ENCODE measurements at places on chromosomes 7 and 10.

DNA sequence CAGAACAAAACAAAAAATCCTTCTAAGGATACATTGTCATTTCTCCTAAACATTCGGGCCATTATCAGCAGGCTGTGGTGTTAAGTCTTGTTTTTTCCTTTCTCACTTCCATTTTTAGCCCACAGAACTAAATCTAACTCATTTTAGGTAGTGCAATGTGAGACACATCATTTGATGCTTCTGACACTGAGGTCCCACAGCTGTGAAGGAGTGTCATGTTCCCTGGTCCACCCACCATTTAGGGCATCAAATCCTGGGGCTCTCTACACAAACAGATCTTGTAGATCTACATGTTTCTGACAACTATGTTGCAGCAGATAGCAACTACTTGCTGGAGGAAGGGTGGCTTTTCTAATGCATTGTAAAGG is 232.5 kb upstream of the IGFBP3 start:
- DNase-seq, result no peak

GRCh38 chr10:14240253-14241189 is 90.2 kb downstream of the FRMD4A start:
- DNase-seq, result no peak

GRCh38 chr10:1422275-1422674 is 315.1 kb downstream of the ADARB2 start:
- DNase-seq, result no peak

DNA sequence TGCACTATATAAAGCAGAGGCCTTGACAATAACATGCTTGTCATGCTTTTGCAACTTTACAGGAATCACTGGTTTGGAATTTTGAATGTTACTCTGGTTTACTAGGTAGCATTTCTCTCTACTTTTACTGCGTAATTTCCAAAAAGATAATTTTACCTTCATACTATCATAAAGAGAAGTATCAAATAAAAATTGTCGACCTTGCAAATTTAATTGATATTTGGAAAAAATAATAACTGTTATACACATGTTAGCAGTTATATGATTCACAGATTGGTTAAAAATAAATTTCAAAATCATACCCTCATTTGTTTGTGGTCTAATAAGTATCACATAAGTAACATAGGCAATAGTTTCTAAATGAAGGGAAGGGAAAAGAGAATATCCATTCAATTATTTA is 228.5 kb upstream of the CACNA2D1 start:
- no peak for DNase-seq

GRCh38 chr7:146479040-146479439 is 362.4 kb downstream of the CNTNAP2 start:
- DNase-seq, result no peak

- no peak for DNase-seq
Observed at GRCh38 chr7:44098092-44099068, 5.8 kb upstream of the AEBP1 start.

DNA sequence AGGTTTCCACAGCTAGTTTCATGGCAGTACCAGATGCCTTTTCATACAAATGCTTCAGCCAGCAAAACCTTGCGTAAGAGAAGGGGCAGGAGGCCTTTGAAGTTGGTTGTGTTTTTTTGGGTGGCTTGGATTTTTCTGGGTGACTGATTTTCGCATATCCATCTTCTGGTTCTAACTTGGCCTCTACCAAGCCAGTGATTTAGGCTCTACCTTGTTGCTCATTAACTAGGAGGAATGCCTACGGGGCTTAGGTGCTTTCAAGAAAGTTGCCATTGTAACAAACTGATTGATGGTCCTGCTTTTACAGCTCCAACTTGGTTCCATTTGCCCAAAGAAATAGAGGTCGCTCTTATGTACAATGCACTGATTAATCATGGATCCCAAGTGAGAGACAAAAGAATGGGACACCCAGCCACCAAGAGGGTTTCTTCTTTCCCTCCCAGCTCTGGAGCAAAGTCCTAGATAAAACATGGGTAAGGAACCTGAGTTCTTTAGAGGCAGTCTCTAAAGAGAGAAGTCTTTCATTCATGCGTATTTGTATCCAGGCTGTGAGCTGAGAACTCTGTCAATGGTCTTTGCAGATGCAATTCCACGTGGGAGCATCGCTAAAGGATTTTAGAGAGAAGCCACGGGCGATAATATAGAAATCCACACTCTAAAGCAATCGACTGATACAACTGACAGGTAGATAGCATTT is 92.1 kb upstream of the FGFR2 start:
- DNase-seq, result no peak

- DNase-seq, result no peak
Observed at GRCh38 chr7:6530626-6531491, 20.4 kb downstream of the GRID2IP start.

- no peak for DNase-seq
Observed at GRCh38 chr7:43760861-43761260, 2.4 kb downstream of the BLVRA start.

- peak; percentile 74 for DNase-seq
Observed at GRCh38 chr7:73774923-73775322, 4.9 kb upstream of the CLDN3 start.

DNA sequence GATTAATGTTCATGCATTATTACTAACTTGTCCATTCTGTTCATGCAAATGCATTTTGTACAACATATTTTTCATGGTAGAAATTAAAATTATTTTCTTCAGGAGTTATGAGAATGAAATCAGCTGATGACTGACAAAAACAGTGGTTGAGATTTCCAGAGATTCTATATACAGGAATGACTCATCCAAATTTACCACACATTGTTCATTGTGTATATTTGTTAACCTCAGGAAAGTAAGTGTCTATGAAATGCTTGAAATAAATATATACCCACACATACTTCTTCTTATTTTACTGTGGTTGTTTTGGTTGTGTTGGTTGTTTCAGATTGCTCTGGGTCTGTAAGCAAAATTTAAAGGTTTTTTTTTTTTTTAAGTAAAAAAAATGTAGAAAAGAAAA is 108.1 kb upstream of the SP8 start:
- no peak for DNase-seq

- DNase-seq, result no peak
Observed at GRCh38 chr7:111043561-111043960, 47.4 kb upstream of the LRRN3 start.

- peak; percentile 5 for DNase-seq
Observed at GRCh38 chr7:127629268-127629854, 11.4 kb upstream of the PAX4 start.

- no peak for DNase-seq
Observed at GRCh38 chr10:100204370-100204769, 18.5 kb upstream of the ERLIN1 start.

GRCh38 chr7:157412021-157412443 is 75.2 kb downstream of the DNAJB6 start:
- no peak for DNase-seq

GRCh38 chr10:21194510-21194993 is 297.4 kb upstream of the NEBL start:
- peak; percentile 93 for DNase-seq

- DNase-seq, result no peak
Observed at GRCh38 chr10:95818668-95819067, 62.7 kb downstream of the ENTPD1 start.

GRCh38 chr10:79946271-79947082 is 2.4 kb downstream of the SFTPD start:
- no peak for DNase-seq

GRCh38 chr7:2128601-2129322 is 104.0 kb downstream of the MAD1L1 start:
- DNase-seq, result no peak

- no peak for DNase-seq
Observed at GRCh38 chr10:98316170-98316569, 48.2 kb upstream of the LOXL4 start.

- no peak for DNase-seq
Observed at GRCh38 chr10:32031424-32031823, 24.8 kb downstream of the KIF5B start.

- DNase-seq, result no peak
Observed at GRCh38 chr7:47948141-47948790, at the start of gene PKD1L1. Gene PKD1L1 (minus strand): TSS chr7:47948466. CDS start chr7:47948440, 26 bp downstream.

GRCh38 chr10:104391150-104391968 is 37.7 kb downstream of the CFAP58 start:
- no peak for DNase-seq

- peak; percentile 84 for DNase-seq
Observed at GRCh38 chr7:149422162-149422913, 38.5 kb downstream of the ZNF777 start.

- DNase-seq, result no peak
Observed at GRCh38 chr10:14413523-14413922, 82.8 kb upstream of the FRMD4A start.

DNA sequence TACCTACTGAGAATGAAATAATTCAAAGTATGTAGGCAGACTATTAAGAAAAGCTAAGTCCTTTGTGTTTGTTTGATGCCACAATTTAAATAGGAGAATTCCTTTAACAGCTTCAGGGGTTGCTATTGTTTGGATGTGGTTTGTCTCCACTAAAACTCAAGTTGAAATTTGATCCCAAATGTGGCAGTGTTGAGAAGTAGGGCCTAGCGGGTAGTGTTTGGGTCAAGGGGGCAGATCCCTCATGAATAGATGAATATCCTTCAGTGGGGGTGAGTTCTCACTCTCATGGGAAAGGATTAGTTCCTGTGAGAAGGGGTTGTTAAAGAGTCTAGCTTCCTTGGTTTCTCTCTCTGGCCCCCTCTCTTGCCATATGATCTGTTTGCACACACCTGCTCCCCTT is 97.0 kb downstream of the HGF start:
- no peak for DNase-seq

GRCh38 chr10:97454330-97455036 is 8.5 kb downstream of the ZDHHC16 start:
- DNase-seq, result peak; percentile 17

DNA sequence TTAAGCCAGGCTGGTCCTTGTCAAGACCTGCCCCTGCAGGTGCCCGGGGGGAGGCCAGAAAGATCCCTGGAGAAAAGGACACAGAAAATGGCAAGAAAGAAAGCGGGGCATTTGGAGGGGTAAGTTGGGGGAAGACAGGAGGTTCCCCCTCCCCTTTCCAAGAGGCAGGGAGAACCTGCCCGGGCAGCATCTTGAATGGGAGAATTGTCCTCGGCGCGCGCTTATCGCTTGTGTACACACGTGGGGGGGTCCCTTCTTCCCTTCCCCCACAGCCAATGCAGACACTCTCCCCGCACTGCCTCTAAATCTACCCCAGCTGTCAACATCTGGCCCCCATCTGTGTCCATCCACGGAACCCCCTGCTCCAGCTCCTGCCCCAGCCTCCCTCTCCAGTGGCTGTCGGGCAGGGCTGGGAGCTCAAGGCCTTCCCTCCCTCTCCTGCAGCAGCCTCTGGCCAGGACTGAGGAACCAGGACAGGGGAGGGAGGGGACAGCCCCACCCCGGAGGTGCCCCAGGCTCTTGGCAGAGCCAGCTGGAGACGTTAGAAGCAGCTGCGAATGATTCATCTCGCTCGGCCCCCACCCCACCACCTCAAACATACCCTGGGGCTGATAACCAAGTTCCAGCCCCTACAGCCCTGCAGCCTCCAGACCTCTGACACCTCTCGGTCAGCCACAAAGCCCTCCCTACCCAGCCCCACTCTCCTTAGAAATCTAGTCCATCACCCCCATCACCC is 25.3 kb downstream of the EPHB4 start:
- DNase-seq, result peak; percentile 97

GRCh38 chr10:90960355-90960814 is 39.5 kb upstream of the ANKRD1 start:
- no peak for DNase-seq

DNA sequence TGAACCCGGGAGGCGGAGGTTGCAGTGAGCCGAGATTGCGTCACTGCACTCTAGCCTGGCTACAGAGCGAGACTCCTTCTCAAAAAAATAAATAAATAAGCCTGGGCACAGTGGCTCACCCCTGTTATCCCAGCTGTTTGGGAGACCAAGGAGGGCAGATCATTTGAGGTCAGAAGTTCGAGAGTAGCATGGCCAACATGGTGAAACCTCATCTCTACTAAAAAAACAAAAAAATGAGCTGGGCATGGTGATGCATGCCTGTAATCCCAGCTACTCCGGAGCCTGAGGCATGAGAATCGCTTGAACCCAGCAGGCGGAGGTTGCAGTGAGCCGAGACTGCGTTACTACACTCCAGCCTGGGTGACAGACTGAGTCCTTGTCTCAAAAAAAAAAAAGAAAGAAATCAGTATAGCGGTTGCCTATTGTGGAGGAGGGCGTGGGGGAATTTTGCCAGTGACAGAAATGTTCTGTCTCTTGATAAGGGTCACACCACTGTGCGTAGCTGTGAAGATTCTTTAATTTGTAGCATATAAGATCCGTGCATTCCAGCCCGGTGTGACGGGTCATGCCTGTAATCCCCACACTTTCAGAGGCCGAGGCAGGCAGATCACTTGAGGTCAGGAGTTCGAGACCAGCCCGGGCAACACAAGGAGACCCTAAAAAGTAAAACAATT is 17.9 kb upstream of the EIF3B start:
- peak; percentile 60 for DNase-seq

- peak; percentile 44 for DNase-seq
Observed at GRCh38 chr10:25174461-25175230, at the start of gene GPR158. Gene GPR158 (plus strand): TSS chr10:25175001. CDS start chr10:25175421, 420 bp downstream.

- DNase-seq, result no peak
Observed at GRCh38 chr7:55088620-55089019, 69.8 kb downstream of the EGFR start.

DNA sequence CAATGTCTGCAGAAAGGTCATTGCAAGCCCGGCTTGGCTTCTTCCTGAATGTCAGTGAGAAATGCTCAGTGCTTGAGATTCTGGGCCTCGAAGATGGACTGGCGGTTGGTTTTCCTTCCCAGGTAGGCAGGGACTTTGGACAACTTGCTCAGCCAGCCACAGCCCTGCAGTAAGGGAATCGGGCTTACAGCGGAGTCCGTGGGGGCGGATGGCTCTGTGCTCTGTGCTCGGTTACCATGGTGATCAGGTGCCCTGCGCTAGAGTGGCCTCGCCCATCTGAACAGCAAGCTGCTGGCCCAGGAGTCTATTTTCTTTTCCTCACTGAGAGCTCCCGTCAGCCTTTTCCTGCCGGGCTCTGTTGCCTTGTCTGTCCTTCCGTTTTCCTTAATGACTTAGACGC is 77.8 kb upstream of the SH2B2 start:
- no peak for DNase-seq

DNA sequence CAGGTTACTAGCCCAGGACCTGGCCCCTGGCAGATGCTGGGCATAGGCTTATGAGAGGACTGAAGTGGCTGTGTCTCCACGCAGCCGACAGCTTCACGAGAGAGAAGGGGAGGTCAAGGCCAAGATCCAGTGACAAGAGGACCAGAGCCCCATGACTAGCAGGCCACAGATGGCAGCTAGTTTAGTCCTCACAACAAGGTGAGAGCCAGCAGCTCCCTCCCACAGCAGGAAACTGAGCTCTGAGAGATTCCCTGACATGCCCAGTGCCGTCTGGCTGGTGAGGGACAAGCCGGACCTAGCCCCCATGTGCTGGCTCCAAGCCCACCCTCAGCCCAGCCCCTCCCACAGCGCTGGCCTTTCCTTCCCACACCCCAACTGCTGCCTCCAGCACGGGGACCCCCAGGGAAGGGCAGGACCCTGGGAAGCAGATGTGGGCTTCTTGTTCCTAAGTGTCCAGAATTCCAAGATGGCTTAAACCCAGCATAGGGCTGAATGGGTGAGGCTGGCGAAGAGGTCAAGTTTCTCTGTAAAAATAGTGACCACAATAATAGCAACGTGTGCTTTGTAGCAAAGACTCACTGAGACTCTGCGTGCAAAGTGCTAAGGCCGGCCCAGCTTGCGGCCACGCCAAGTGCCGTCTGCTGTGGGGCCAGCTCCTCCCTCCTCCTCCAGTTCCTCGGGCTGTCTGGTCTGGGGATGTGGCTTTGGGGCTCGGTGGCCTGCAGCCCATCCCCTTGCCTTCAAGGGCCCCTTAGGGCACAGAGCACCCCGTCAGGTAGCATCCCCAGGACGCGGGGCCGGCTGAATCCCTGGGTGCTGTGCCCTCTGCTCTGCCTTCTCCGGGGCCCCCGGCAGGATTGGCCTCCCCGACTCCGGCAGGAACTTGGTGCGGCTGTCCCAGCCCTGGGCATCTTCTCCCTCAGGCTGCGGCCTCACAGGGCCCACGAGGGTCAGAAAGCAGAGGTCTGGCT is 7.8 kb upstream of the FAM20C start:
- DNase-seq, result no peak

Data from OCI-M1 (cell line).